Motor neuron (in vitro differentiated cells): ENCODE measurements at places on chromosomes 12 and 14. TPM values are rescaled to one million over a fixed set of nuclear protein-coding genes. Genes with fewer than 3 reads are reported as not detected.

DNA sequence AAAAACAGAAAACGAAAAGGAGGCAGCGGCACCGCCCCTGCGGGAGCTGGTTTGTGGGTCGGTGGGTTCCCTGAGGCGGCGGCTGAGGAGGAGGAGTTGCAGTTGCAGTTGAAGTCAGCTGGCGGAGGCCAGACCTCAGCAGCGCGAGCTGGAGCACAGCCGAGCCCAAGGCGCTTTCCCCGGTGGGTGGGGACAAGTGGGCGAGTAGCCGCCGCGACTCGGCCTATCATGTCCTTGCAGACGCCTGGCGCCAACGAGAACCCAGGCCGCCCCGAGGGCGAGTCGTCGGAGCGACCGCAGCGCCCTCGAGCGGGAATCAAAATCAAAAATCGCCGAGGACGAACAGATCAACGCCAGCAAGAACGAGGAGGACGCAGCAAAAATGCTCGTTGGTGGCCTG, 12.7 kb upstream of the CLEC1A start:
- ATAC-seq: no peak

Gene HCAR3
- 0.17 TPM in 1 of 2 replicates, not detected in the other for total RNA-seq

GRCh38 chr12:120257041-120257821, 8.3 kb downstream of the PXN start:
- peak; percentile 88 for ATAC-seq

Gene CCDC196
- total RNA-seq: 0.37 and 0.73 TPM in 2 replicates

DNA sequence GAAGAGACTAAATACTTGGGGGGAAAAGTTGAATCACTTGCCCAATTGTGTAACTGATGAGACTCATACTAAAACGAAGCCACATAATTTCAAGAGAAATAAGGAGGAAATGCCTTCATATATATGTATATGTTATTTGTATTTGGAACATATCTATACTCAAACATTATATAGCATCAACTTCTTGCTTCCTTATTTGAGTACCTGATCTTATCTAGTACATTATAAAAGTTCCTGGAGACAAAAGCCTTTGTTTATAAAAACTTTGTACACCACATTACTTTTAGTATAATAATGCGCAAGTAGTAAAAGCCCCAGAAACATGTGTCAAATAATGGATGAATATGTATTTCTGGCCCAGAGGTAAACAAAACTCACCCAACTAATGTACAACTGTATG, 92.0 kb downstream of the SLC2A13 start:
- no peak for ATAC-seq

Gene CTSG
- total RNA-seq: not detected in 2 replicates

DNA sequence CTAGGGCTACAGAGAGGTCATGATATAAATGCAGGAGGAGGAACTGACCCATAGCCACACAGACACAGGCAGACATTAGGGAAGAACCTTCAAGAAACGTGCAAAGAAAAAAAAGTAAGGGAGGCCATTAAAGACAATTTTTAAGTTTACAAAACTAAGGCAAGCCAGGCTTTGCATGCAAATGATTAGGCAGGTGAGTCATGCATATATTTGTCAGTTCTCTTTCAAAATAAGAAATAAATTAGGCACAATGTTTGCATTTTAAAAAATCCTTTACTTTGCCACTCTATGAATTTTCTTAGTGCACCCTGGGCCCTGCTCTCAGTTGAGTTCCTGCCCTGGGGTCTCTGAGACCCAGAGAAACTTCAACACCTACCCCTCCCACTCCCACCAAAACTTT, 75.0 kb downstream of the PRMT8 start:
- ATAC-seq: no peak

- ATAC-seq: peak; percentile 84
These were observed 62.6 kb downstream of the SMUG1 start for GRCh38 chr12:54126029-54126695.

GRCh38 chr14:95460647-95461478, 55.6 kb downstream of the SYNE3 start:
- ATAC-seq: peak; percentile 97

DNA sequence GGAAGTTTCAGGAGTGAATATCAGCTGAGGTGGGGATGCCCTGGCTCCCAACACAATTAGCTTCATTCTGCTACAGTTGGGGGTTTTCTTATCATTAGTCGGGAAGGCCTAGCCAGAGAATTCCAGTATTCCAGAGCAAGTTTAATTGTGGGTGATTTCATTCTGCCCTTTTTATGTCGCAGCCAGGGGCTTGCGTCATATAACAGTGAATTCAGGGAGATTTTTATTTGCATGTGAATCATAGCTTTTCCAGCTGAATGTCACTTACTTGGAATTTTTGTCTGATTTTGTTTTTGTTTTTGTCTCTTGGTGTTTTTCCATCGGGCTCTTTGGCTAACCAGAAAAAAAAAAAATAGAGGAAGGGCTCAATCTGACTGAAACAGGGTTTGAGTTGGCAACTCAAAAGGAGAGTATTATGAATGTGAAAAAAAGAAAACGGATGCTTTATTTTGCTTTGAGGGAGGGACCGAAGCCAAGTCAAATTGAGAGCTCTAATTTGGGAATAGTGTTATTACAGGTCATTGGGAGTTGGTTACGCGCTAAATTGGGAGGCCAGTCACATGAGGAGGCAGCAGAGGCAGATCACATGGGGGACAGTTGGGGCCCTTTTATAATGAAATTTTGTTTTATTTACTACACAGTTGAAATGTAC, 119.4 kb downstream of the SAMD4A start:
- peak; percentile 46 for ATAC-seq

Gene OR4E2
- not detected in 2 replicates for total RNA-seq

- ATAC-seq: no peak
These were observed 234.8 kb downstream of the ALG10 start for GRCh38 chr12:34257093-34257492.

- no peak for ATAC-seq
These were observed 92.9 kb downstream of the BBS10 start for GRCh38 chr12:76255281-76255680.

- no peak for ATAC-seq
These were observed 57.8 kb downstream of the SSH1 start for GRCh38 chr12:108799401-108800243.

DNA sequence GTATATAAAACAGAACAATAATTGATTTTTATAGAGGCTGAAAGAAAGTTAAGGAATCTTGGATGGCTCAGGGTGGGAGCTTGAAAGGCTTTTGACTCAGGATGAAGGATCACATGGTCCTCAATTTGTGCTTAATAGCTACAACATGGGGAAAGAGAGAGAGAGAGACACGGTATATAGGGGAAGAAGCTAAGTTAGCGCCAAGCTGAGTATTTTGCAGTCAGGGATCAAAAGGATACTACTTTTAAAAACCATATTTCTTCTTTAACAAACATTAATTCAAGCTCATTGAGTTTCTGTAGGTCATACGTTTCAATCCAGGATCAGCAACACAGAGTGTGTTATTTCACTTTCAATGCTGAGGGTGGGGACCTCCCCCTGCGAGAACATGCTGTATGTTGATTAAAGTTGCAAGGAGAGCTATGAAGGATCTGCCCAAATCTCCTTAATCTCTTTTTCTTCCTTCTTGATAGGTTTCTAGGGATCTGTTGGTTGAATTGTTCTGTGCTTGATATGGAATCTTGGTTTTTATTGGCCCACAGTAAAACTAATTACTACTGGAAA, 133.1 kb upstream of the NUDT4 start:
- ATAC-seq: peak; percentile 32

- ATAC-seq: no peak
These were observed 5.3 kb downstream of the ETV6 start for GRCh38 chr12:11654802-11655201.

- ATAC-seq: no peak
These were observed 290.7 kb upstream of the PDE3A start for GRCh38 chr12:20077618-20078017.

Gene ALX1
- total RNA-seq: 3.8 and 4.1 TPM in 2 replicates
